Activated CD4-positive, alpha-beta T cell treated with anti-CD3 and anti-CD28 coated beads, Interleukin-2, amount 50 U/mL, for 1 hour (primary cell): ENCODE measurements at places on chromosomes 1 and 21.
A peak's percentile ranks its signal among the peaks of the same experiment; 100 is the strongest.

- DNase-seq = no peak
These were observed 3.1 kb downstream of the KIFAP3 start for GRCh38 chr1:170071378-170071777.

- DNase-seq = peak; percentile 50
These were observed 16.3 kb downstream of the IER5 start for GRCh38 chr1:181104790-181105133.

- DNase-seq = no peak
These were observed 179.7 kb upstream of the ST6GALNAC5 start for GRCh38 chr1:76687307-76688175.

DNA sequence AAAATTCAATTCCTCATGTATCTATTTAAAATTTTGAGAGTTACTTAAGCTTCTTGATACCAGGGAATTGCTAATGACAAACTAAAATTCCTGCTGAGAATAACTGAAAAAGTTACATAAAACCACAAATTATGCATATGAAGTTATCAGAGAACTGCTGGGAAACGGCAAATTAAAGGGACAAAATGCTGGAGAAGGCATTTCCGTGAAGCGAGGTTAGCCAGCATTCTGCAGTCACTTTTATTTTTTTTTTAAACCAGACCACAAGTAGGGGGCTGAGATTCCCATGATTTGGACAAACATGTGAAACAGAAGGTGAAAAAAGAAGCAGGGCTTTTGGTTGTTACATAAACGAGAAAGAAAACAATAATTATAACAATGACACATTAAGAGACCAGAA is 737.6 kb upstream of the CHRM3 start:
- no peak for DNase-seq

GRCh38 chr1:56355422-56355821 is 223.9 kb downstream of the PLPP3 start:
- DNase-seq = no peak

DNA sequence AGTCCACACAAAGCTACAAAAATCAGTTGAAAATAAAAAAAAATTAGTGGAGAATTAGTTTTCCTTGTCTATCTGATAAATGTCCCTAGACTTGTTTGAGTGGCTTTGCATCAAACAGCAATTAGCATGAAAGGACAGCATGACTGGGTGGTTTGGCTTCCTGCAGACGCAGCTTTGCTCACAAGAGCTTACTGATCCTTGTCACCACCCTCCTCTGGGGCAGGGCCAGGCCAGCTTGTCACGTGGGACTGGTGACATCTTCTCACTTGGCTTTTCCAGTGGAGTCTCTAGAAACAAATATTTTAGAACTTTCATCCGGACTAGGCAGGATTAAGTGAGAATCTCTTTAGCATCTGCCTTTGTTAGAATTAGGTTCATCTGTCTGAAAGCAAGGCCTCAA is 76.0 kb upstream of the OLIG2 start:
- DNase-seq = no peak

DNA sequence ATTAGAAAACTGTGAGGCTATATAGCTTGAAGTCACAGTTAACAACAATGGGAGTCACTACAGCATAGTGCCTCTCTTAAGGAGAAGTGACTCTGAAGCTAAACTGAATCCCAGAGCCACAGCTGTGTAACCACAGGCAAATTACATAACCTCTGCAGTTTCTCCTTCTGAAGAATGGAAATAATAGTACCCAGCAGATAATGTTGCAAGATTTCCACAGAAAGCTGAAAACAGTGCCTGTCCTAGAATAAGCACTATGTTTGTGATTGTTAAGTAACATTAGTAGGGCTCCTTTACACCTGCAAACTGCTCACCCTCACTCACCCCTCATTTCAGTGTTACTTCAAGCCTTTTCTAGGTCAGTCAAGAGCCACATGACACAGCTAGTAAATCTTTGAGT is 886.7 kb downstream of the PLA2G4A start:
- no peak for DNase-seq

- no peak for DNase-seq
These were observed 10.2 kb upstream of the OR10J4 start for GRCh38 chr1:159421821-159422220.

GRCh38 chr1:2248127-2248826 is 20.2 kb downstream of the SKI start:
- no peak for DNase-seq

DNA sequence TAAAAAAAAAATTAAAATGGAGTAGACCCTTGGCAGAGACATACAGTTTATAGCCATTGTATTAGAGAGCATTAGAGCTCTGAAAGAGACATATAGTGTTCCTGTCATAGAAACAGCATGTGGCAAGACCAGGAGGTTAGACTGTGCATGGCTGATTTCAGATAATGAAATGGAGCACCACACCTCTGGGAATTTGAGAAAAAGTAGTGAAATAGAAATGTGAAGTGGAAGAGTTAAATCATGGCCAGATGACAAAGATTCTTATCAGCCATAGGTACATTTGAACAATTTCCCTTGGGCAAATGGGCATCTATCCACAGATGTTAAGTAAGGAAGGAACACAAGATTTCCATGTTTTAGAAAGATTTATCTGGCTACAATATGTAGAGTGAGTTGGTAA is 1083.1 kb downstream of the PLA2G4A start:
- DNase-seq = no peak

DNA sequence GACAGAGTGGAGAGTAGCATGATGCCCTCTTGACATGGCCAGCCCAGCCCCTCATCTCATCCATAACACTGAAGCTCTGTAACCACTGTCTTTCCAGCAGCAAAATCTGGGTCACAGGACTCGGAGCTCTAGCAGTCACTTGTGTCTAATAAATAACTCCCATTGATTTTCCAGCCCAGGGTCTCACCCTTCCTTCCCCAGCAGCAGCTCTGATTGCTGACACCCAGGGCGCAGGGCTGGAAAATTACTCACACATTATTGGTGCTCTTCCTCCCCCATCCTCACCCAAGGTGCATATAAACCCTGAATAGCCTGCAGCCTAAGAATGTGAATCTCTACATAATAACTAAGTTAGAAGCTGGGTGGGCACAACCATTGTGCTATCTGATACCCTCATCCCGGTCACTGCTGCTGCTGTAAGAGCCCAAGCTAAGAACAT is 21.1 kb upstream of the OR10J5 start:
- DNase-seq = no peak

DNA sequence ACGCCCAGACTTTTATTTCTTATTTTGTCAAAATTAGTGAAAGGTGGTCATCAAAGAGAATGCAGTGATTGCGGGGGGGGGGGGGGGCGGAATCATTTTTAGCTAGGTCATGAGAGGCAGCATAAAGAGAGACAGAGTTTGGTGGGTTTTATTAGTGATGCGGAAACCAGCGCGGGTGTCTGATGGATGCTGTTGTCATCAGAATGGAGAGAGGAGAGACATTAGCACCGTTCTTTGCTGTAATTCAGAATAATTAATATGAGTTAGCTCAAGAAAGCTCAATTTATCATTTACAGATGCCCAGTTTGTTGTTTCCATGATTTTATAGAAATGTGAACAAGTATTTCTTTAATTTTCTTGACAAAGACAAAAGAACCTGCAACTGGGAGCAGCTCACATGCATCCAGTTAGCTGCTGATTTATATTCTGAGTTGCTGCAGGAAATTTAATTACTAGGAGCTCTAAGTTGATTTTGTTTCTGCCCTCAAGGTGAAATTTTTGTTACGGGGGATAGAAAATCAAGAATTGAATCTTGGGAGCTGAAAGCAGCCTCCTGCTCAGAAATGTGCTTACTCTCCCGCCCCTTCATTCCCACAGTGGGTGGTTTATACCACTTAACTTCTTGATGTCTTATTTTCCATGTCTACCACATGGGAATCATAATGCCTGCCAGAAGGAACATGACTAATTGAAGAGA is 133.4 kb upstream of the MAP1LC3C start:
- DNase-seq = no peak

DNA sequence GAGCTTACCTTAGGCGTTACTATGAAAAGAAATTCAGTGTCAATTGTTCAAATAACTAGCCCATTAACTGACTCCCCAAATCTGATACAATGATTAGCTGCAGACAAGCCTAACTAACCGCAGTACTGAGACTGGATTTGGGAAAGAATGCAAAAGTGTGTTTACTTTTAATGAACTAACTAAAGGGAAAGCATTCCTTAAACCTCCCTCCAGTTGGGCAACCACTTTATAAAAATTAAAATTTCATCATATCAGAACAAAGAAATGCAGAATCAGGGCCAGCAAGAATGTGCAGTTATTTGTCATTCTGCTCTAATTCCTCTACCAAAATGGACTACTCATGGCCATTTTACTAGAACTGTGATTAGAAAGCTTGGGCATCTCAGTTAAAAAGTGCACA is 11.7 kb upstream of the NR5A2 start:
- DNase-seq = no peak

- DNase-seq = no peak
These were observed 10.4 kb downstream of the TFF2 start for GRCh38 chr21:42340187-42341050.

- no peak for DNase-seq
These were observed 361 bp downstream of the DDAH1 start for GRCh38 chr1:85464497-85465098.

DNA sequence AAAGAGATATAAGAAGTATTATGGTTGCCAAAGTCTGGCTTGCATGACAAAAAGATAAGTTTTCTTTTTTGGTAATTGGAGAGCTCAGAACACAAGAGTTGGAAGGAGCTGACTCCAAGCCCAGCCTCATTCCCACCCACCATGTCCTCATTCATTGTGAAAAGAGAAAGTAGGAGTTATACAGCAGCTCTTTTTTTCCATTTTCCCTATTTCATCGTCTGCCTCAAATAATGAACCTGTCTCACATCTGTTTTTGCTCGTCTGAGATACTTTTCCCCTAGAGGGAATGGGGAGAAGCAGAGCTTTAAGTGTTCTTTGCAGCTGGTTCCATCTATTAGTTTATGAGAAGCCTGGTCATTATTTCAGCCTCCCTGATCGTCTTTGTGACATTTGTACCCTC is 34.7 kb downstream of the AGT start:
- DNase-seq = no peak

GRCh38 chr1:232521660-232522059 is 108.3 kb downstream of the SIPA1L2 start:
- no peak for DNase-seq

DNA sequence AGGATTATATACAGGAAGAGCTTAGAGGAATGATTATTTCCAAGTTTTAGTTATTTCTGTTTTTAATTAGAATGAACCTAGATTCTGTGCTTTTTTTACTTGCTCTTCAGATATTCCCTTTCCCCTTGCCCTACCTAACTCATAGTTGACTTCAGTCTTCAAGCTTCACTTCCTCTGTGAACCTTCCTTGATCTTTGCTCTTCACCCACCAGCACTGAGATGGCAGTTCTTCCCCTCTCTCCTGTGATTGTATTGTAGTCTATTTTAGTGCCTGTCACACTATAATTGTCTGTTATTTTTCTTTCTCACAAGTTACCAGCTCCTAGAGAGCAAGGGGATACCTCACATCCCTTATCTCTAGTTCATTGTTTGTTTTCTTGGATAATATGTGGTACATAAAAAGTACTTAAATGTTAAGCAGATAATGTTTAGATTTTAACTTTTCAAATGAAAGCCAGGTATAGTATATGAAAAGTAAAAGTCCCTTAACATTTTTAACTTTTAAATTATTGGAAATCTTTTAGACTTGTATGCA is 33.2 kb downstream of the KCTD3 start:
- no peak for DNase-seq

- no peak for DNase-seq
These were observed 22.3 kb upstream of the TMEM222 start for GRCh38 chr1:27299385-27300271.

GRCh38 chr1:203582568-203582967 is 44.1 kb upstream of the ATP2B4 start:
- DNase-seq = no peak

DNA sequence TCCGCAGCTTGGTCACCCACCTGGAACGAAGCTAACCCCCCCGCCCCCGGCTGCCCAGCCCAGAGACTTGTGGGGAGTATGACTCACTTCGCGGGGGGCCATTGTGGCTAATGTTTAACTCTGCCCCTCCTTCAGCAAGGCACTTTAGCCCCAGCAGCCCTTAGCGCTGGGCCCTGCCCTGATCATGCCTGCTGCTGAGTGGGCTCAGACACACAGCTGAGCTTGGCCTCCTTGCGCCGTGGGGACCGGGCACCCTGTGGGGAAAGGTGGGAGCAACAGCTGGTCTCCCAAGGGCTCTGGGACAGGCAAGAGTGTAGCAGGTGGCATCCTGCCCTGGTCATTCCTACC is 6.3 kb upstream of the LAD1 start:
- no peak for DNase-seq

- no peak for DNase-seq
These were observed 28.3 kb upstream of the RCSD1 start for GRCh38 chr1:167601442-167602383.

DNA sequence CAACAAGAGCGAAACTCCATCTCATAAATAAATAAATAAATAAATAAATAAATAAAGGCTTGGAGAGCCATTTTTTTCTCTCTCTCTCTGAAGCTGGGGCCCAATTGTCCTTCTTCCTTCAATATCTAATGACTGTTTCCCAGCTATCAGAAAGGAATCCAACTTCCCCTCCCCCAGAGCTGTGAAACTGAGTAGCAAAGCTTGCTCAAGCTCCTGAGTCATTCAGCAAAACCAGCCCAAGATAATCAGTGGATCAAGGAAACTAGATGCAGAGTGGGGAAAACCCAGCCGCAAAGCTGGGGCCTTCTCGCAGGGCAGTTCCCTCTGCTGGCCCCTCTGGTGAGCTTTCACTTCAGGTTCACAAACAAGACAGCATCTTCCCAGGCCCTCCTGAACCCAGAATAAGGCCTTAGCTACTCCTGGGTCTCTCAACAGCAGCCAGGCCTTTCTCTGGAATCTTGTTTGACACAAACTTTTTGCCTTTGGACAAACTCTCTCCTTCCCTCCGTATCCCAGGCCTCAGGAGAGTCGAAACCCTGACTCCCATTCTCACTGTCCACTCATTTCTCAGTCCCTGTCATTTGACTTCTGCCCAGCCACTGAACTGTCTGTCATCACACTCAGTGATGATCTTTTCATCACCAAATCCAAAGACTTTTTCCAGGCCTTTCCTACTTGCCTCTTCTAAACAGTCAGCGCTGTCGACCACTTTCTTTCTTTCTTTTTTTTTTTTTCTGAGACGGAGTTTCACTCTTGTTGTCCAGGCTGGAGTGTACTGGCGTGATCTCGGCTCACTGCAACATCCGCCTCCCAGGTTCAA is 18.0 kb upstream of the PTP4A2 start:
- DNase-seq = peak; percentile 69

- no peak for DNase-seq
These were observed 2.5 kb downstream of the TRAF3IP3 start for GRCh38 chr1:209758400-209758799.

GRCh38 chr1:94925561-94926125 is 1.3 kb downstream of the CNN3 start:
- DNase-seq = no peak

DNA sequence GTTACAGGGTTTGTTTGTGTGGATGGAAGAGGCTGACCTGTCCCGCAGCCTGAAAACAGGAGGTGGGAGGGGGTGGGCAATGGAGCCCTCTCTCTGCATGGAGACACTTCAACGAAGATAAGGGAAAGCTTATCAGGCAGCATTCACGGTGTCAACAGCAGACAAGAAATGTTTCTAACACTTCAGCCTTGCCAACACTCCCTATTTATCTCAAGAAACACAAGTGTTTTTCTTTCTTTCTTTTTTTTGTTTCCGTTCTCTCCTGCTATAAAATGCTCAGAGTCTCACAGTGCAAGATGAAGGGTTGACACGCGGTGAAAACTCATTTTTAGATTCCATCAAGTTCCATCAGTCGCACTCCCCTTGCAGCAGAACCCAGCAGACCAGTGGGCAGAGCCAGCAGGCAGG is 594.4 kb downstream of the MATN1 start:
- no peak for DNase-seq

- DNase-seq = no peak
These were observed 43.5 kb downstream of the CHD5 start for GRCh38 chr1:6136516-6137220.

GRCh38 chr1:36835696-36836095 is 198.6 kb downstream of the GRIK3 start:
- no peak for DNase-seq
